ENCODE measurements at places on chromosomes 13 and 19.

DNA sequence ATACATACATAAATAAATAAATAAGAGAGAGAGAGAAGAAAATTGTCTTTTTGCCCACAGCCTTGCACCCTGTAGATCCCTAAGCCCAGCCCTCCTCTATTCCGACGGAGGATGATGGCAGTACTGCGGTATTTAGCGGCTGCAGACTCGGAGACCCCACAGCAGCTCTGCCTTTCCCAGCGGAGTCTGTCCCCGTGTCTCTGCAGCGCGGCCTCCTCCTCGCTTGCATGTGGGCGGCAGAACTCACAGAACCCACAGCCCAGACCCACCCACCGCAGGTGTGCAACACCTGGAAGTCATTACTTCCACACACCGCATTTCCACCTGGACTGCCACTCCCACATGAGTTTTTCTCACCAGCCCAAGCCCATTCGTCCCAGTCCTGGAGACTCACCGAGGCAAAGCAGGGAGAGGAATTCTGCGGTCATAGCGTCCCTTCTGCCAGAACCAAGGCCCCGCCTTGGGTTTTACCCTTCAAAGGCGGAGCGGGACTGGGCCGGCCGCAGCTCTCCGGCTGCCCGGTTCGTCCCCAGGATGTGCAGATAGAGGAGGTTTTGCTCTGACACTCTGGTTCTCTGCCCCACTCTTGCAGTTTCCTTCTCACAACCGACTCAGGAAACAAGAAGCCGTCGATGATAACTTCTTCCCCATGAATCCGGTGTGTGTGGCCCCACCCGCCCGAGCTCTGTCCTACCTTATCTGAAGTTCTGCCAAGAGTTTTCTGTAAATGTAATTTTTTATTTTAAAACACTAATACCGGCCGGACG is at the start of gene VSTM1:
VSTM1 (minus strand) TSS at position 548 of the 767 bp plus-strand sequence; CDS start at position 428, 120 bp downstream.
- DNase-seq, result no peak

DNA sequence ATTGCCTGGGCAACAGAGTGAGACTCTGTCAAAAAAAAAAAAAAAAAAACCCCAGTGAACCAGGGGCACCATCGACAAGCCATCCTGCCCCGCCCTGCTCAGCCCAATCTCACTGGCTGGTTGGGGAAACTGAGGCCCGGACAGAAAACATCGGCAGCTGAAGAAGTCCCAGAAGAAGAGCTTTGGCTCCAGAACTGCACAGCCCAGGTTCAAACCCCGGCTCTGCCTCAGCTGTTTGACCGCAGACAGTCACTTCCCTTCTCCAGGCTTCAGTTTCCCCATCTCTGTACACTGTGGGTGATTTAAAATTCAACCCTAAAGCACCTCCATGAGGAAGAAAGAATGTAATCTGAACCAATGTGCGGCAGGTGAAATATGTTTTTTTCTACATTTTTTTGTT is 9.4 kb upstream of the SEMA6B start:
- DNase-seq, result no peak

- no peak for DNase-seq
Measured at GRCh38 chr13:90806892-90807291, 540.6 kb upstream of the MIR17HG start.

GRCh38 chr13:101291206-101291605 is 125.1 kb downstream of the NALCN start:
- DNase-seq, result no peak
